ENCODE measurements at places on chromosomes 4 and X.

GRCh38 chrX:134714633-134715110 lies 56.4 kb upstream of the PLAC1 start:
- DNase-seq: no peak

GRCh38 chrX:124238268-124238667 lies 94.2 kb upstream of the TEX13D start:
- DNase-seq: no peak

GRCh38 chr4:40231316-40231863 lies 34.6 kb downstream of the RHOH start:
- DNase-seq: no peak

- DNase-seq: no peak
These were observed 2.2 kb downstream of the CCNB3 start for GRCh38 chrX:50206753-50207152.

DNA sequence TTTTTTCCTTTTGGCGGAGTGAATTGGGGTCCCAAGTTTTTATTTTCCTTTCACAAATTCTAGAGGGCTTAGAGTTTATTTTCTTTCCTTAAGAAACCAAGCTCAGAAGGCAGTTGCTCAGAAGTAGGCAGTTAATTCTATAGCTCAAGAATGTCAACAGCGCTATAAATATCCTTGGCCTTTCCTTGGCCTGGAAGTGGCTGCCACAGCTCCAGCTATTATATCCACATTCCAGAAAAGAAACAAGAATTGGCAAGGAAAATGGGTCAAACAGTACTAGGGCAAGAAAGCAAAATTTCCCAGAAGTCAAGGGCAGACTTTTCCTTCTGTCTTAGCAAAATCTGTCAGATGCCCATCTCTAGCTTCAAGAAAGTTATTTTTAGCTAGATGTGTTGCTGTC lies 31.0 kb downstream of the SLC10A6 start:
- DNase-seq: no peak

GRCh38 chr4:154078504-154079350 lies 289.8 kb upstream of the SFRP2 start:
- DNase-seq: no peak

GRCh38 chrX:53294024-53294648 lies 12.8 kb upstream of the IQSEC2 start:
- no peak for DNase-seq

- no peak for DNase-seq
These were observed 215.4 kb upstream of the MAB21L2 start for GRCh38 chr4:150366487-150366999.

- DNase-seq: no peak
These were observed 51.7 kb downstream of the METTL14 start for GRCh38 chr4:118736900-118737299.

- DNase-seq: no peak
These were observed 242.1 kb downstream of the ADAMTS3 start for GRCh38 chr4:72326692-72327632.

- no peak for DNase-seq
These were observed 28.8 kb downstream of the RBM47 start for GRCh38 chr4:40600850-40601249.

GRCh38 chr4:14379183-14379582 lies 623.1 kb upstream of the CPEB2 start:
- no peak for DNase-seq

DNA sequence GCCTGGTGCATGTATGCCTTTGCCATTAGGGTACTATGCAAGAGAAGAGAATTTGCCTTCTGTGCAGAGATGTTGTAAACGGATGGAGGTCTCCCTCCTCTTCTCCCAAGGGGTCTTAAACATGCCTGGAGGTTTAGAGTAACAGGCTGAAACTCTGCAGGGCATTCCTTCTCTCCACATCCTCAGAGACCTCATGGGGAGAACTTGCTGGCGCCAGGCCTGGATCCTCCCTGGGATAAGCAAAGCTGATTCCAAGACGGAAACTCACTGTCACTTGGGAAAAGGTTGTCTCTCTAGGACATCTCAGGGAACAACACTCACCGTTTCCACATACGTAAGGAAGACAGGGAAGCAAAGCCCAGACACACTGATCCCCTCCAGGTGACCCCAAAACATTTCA lies 76.9 kb upstream of the GPM6B start:
- no peak for DNase-seq

DNA sequence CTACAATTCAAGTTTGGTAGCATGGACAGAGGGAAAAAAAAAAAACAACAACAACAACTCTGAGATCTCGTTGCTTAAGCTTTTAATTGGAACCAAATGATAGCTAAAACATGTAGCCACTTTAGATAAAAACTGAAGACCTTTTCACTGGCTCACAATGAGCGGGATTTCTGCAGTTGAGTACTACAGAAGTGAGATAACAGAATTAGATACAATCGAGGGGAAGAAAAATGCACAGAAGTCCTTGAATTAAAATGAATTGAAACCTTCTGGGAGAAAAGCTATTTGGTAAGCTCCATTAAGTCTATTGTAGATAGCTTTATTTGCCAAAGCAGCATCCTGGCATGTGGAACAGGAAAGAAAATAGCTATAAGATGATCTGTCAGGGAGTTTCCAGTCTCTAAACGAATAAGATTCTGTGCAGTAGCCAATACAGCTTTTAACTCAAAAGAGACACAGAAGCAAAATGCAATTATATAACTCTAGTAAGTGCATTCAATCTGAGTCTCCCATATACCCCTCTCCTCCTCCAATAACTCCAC lies 248.5 kb downstream of the ENOX2 start:
- DNase-seq: no peak

GRCh38 chr4:153782581-153782980 lies 6.3 kb downstream of the SFRP2 start:
- no peak for DNase-seq

- peak; percentile 77 for DNase-seq
These were observed 74.8 kb upstream of the BCOR start for GRCh38 chrX:40172401-40173142.

- DNase-seq: no peak
These were observed 173.1 kb upstream of the PITX2 start for GRCh38 chr4:110795971-110796370.

DNA sequence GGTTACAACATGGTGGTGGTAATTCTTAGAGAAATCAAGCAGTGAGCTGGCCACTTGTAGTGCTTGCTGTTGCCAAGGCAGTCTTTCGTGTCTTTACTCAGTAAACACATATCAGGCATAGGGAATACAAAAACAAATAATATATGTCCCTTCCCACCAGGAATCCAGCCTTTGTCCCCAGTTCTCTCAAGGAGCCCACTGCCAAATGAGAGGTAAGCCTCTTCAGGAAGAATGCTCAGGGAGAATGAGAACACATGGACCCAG lies 421 bp upstream of the PLAC1 start:
- no peak for DNase-seq

DNA sequence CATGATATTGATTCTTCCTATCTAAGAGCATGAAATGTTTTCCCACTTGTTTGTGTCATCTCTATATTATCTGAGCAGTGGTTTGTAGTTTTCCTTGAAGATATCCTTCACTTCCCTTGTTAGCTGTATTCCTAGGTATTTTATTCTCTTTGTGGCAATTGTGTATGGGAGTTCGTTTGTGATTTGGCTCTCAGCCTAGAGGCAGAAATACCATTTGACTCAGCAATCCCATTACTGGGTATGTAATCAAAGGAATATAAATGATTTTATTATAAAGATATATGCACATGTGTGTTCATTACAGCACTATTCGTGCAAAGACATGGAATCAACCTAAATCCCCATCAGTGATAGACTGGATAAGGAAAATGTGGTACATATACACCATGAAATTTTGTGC lies 172.7 kb upstream of the IL15 start:
- no peak for DNase-seq

- DNase-seq: peak; percentile 49
These were observed 149.6 kb upstream of the MID1 start for GRCh38 chrX:10769696-10770619.

DNA sequence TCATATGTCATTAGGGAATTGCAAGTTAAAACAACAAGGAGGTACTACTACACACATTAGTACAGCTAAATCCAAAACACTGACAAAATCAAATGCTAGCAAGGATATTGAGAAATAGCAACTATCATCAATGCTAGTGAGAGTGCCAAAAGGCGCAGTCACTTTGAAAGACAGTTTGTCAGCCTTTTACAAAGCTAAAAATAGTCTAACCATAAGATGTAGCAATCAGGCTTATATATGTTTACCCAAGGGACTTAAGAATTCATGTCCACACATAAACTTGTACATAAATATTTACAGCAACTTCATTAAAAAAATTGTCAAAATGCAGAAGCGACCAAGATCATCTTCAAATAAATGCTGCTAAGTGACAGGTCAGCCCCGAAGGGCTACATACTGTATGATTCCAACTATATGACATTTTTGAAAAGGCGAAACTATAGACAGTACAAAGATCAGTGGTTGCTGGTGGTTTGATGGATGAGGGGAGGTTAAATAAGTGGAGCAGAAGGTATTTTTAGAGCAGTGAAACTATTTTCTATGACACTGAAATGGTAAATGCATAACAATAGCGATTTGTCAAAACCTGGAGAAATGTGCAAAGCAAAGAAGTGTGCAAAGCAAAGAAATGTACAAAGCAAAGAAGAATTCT lies 704.8 kb downstream of the ARAP2 start:
- no peak for DNase-seq

DNA sequence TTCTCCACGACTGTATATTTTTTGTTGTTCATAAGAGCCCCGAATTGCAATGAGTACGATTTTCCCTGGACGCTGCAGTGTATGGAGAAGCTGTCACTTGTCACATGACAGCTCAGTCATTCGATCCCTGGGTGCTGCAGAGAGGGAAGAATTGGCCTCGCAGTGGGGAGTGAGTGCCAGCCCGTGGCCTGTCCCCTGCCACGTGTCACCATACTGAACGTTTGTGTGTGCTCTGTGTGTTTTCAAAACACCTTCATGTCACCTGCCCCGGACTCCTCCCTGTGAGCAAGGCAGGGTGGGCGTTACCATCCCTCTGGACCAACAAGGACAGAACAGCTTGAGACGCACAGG lies 77.9 kb downstream of the TBL1X start:
- no peak for DNase-seq

DNA sequence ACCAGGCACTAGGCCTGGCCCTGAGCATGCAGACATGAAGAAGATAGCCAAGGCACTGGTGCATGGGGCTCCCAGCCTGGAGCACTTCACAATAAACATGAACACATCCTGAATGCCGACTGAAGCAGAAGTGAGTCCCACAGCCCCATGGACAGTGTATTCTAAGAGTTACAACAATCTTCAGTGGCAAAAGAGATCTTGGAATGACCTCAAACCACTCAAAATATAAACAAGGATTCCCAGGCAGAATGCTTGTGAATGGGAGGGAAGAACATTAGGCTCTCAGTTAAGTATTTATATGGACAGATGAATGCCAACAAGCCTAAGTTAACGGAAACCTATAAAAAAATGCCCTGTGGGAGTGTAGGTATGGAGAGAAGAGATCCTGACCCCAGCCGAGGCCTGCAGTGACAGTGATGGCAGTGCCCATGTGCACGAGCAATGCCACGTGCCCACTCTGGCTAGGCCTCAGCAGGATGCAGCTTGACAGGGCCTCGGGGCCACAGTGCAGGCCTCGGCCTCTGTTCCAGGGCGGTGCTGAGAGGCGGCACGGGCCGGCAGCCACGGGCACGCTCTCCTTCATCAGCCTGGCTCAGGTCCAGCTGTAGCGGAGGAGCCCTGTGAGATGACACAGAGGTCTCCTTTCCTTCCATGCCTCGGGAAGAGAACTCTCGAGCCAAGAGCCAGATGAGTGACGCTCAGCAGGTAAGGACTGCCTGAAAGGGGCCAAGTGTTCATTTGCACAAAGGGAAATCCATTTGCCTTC lies 49.2 kb downstream of the IRF2 start:
- DNase-seq: no peak

DNA sequence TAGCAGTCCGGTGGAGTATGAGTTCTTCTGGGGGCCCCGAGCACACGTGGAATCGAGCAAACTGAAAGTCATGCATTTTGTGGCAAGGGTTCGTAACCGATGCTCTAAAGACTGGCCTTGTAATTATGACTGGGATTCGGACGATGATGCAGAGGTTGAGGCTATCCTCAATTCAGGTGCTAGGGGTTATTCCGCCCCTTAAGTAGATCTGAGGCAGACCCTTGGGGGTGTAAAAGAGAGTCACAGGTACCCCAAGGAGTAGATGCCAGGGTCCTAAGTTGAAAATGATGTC lies 852 bp downstream of the MAGEH1 start:
- no peak for DNase-seq

- no peak for DNase-seq
These were observed 8.9 kb upstream of the NAP1L5 start for GRCh38 chr4:88706574-88706973.

- DNase-seq: no peak
These were observed 5.1 kb downstream of the AFF1 start for GRCh38 chr4:86939729-86940575.

DNA sequence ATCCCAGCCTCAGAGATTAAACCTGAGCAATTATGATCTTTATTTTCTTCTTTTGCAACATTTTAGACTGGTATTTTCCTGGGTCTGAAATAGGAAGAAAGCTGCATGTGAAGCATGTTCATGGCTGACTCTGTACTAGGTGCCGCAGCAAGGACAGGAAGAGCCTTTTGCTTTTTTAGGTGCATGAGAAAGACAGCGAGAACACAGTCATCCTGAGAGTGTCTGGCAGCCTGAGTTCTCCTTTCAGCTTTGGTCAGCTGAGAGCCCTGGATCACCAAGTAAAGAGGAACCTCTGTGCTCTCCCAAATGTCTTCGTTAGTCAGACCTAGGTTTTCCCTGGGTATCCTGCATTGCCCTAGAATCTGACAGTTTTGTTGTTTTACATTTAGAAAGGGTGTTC lies 29.8 kb downstream of the FAM149A start:
- DNase-seq: no peak

GRCh38 chrX:109928596-109929335 lies 74.1 kb upstream of the TMEM164 start:
- DNase-seq: no peak

GRCh38 chrX:8984231-8984630 lies 49.7 kb downstream of the FAM9B start:
- DNase-seq: no peak

DNA sequence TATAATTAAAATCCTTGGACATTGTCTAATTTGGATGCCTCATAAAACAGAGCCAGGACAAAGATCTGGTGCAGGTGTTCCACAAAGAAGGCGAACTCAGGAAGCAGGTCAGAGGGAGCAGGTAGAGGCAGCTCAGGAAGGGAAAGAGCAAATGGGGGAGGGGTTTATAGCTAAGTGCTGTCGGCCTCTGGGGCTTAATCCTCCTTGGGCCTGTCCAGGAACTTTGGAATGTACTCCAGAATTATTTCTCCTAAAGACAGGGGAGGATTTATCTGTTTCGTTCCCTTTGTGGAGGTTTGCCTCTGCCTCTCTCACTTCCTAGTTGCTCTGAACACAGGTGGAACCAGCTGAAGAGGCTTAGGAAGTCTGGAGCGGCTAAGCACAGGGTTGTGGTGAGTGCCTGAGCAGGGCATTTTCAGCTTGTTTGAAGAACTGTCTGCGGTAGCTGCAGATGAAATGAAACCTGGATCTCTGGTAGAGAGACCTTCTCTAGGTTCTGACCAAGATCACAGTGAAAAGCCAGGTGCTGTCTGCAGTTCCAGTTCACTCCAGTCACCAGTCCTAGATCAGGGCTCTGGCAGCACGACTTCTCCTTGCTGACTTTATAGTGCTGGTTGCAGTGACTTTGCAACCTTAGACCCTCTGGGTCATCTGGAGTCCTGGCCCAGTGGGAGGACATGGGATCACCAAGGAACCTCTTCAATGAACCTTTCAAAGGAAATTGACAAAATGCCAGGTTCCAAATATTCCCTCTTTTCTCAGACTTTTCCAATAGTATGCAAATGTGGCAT lies 519.2 kb downstream of the PCDH10 start:
- DNase-seq: no peak
